ENCODE measurements at places on chromosomes 3 and 15.

DNA sequence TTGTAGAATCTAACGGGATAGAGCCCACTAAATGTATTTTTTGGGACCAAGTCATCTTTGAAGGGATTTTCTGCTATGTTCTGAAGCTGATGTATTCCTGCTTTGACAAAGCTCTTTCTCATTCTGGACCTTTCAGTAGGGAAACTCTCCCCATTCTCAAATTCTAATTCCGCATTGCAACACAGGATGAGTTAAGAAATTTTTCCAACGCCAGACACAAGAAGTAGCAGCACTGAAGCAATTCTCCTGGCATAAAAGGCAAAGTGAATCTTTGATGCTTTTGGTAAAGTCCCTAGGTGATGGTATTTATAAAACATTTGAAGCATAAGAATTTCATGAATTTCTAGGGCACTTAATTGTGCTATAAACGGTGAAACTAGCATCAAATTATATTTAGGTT is 76.8 kb downstream of the ZPLD1 start:
- DNase-seq = no peak

DNA sequence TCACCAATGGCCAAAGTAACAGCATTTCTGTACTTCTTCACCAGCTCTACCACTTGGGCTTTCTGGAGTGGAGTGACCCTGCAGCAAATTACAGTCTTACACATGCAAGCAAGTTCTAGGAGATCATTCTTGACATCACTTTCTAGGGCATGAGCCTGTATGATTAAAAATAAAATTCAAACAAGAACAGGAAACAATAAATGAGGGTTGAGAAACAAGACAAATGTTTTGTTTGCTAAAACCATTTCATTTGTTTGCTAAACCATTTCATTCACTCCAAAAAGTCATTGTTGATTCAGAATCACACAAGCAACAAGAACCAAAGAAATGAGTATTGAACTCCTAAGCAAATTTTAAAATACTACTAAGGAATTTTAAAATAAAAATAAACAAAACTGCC is 220.9 kb downstream of the ATP8B4 start:
- DNase-seq = no peak

GRCh38 chr3:73580343-73580742 is 44.4 kb downstream of the PDZRN3 start:
- peak; percentile 93 for DNase-seq

- peak; percentile 57 for DNase-seq
These were observed 92.7 kb upstream of the OCA2 start for GRCh38 chr15:28191832-28192231.

- DNase-seq = no peak
These were observed 608.6 kb upstream of the BCHE start for GRCh38 chr3:166445865-166446264.

DNA sequence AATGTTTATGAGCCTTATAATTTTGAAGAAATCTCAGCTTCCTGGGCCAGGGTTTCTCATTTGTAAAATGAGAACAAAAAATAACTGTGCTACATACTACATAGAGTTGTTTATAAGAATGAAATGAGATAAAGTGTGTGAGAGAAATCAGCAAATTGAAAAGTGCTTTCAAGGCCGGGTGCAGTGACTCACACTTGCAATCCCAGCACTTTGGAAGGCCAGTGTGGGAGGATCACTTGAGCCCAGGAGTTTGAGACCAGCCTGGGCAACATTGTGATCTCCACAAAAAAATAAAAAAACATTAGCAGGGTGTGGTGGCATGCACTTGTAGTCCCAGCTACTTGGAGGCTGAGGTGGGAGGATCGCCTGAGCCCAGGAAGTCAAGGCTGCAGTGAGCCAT is 22.4 kb downstream of the FOXB1 start:
- no peak for DNase-seq

- DNase-seq = no peak
These were observed 41.1 kb downstream of the NGRN start for GRCh38 chr15:90306560-90306959.

DNA sequence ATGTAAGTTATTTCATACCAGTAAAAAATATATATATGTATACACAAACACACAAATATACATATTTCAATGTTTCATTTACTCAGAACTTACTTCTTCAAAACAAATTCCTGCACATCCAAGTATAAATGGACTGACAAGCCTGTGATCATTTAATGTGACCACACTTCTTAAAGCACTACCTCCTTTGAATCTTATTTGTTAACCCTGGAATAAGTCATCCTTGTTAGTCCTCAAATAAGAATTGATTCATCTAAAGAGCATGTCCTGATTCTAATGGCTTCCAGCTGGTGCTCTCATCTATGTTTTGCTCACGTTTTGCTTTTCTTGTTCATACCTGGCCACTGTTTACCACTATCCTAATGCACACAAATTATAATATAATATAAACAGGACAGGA is 103.9 kb upstream of the UBP1 start:
- DNase-seq = no peak

- DNase-seq = no peak
These were observed 1.6 kb upstream of the DNAH12 start for GRCh38 chr3:57545636-57546268.

- DNase-seq = no peak
These were observed 21.0 kb upstream of the EID1 start for GRCh38 chr15:48856942-48857341.

DNA sequence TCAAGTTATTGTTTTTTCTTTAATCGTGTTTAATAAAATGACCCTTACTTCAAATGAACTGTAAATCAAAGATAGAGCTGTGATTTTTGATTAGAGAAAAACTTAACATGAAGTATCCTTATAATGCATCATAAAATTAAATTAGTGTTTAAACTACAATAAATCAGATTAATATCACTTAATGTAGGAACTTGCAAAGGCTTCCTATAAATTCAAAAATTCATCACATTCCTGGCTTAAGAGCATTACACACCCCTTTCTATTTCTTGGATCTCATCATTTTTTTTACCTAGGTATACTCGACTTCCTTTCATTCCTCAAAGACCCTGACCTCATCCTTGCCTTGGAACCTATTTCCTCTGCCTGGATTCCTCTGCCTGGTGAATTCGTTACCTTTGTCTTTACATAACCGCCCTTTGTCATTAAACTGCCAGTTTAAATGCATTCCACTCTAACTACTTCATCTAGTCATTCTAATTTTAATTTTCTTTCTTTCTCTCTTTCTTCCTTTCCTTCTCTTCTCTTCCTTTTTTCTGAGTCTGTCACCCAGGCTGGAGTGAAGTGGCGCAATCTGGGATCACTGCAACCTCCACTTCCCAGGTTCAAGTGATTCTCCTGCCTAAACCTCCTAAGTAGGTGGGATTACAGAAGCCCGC is 1244.5 kb downstream of the OTOL1 start:
- DNase-seq = no peak

DNA sequence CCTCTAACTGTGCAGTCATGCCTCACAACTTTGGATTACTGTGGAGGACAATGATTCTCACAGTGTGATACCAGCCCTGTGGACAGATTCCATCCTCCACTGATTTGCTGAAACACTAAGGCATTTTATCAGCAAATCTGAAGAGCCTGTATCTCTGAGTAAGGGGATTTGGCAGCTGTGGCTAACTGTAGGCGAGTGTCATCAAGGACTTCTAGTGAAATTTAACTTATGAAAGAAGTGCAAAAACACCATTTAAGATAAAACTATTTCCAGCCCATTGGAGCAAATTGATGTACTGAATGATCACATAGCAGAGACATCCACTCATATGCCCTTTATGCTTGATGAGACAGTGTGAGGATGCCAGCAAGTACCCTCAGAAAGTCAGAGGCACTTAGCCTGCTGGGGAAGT is 13.9 kb upstream of the TMPRSS7 start:
- no peak for DNase-seq

DNA sequence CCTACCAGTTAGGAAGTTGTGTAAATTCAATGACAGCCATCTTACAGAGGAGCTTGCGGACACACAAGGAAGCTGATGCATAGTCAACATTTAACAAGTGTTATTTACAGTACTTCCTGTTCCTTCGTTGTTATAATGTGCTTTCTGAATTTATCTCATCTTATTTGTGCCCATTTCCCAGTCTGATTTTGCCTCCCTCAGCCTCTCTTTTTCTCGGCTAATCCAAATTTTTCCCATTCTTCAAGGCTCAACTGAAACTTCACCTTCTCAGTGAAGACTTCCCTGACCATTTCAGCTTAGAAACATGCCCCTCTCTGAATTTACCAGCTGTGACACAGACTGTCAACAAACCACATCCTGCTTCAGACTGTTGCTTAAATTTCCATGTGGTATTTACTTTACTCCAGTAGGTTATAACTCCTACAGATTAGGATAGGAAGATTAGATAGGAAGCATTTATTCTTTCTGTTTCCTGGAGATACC is 55.7 kb upstream of the CP start:
- no peak for DNase-seq

DNA sequence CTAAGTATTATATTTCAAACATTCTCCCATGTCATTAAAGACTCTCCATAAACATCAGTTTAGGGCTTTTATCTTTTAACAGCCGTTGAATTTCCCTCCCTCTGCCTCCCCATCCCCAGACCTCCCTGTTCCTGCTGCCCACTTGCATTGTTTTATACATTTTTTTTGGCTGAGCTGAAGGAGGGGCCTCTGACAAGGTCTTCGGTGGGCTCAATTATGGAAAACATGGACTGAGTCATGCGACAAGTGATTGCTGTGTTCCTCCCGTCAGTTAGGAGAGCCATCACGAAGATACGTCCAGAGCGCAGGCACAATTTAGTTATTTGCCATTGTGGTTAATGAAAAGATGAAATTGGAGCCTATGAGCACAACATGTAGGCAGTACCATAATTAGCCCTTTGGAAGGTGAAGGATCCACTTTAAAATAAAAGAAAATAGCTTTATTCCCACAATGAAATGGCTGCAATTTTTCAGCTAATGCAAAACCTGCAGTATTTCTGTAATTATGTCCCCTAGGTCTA is 12.0 kb upstream of the NMNAT3 start:
- DNase-seq = no peak

GRCh38 chr3:186930641-186931531 is 560 bp downstream of the ST6GAL1 start:
- peak; percentile 17 for DNase-seq

- DNase-seq = no peak
These were observed 490.7 kb downstream of the RBMS3 start for GRCh38 chr3:29771602-29772001.

- no peak for DNase-seq
These were observed 218.0 kb downstream of the ZNF385D start for GRCh38 chr3:21533002-21533401.

- no peak for DNase-seq
These were observed 19.9 kb upstream of the APEH start for GRCh38 chr3:49654176-49654825.

DNA sequence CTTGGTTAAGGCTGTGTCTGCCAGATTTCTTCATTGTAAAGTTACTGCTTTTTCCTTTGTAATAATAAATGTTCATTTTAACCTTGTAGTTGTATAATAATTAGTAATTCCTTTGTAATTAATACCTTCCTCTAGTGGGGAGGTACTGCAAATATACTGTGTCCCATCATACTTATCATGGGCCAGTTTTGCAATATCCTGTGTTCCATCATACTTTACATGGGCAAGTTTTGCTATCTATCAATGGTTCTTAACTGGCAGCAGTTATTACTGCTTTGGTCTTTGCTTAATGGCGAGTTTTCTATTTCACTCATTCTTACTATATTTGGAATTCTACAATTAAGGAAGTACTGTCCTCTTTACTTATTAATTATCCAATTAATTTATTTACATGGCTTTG is 10.6 kb downstream of the ATP2C1 start:
- DNase-seq = no peak

DNA sequence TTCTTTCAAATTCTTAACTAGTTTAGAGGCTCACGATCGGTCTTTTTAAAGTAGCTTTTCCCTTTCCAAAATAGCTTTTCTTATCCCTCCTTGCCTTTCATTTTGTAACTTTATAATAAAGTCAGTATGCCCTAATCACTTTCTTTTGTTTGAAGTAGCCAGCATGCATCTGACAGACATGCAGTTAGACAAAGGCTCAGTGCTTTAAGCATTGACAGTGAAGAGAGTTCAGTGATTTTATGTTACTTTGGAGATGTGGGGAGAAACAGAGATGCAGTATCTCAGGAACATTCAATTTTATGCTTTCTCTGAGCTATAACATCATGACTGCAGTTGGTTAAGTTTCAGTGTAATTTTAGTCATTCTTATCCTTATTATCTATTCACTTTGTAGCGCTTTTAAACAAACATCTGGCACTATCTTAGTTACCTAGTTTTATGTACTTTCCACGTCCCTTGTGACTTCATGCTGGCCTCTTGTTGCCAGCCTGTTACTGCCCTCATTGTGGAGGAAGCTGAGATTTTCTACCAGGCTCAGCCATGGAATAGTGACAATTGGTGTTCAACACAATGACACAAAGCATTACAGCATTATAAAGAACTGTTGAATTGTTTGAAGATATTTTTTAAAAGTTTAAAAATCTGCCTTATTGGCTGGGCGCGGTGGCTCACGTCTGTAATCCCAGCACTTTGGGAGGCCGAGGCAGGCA is 90.3 kb downstream of the AKAP13 start:
- DNase-seq = no peak

DNA sequence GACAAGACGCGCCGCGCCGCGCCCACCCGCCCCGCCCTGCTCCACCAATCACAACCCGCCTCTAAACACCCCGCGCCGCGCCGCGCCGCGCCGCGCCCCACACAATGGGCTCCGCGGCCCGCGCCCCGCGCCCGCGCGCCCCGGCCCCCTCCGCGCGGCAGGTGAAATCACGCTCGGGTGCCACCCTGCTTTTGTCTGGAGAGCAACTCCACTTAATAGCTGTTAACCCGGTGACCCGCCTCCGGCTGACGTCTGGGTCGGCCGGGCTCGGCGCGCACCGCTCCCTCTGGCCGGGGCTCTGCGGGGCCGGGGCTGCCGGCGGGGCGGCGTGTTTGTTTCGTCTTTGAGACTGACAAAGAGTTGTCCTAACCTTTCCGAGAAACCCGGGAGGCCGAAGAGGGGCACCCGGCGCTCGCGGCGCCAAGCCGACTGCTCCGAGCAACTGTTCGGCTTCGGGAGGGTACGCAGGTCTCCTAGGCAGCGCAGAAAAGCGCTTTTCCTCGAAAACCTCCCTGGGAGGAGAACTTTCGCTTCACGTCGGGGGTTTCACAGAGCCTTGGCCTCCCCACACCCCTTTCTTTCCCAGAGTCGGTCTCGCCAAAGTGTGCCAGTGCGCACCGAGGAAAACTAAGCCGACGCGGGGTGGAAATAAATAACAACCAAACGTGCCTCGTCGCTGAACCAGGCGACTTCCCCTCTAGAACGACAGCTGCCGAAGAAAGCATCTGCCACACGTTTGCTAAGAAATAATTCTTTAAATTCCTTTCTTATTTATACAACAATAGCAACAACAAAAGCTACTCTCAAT is 518.4 kb downstream of the FOXP1 start:
- no peak for DNase-seq

- DNase-seq = no peak
These were observed 47.8 kb upstream of the ZBTB38 start for GRCh38 chr3:141320399-141321108.

GRCh38 chr15:73330206-73331051 is 38.3 kb downstream of the HCN4 start:
- no peak for DNase-seq

GRCh38 chr3:142210608-142211007 is 14.8 kb downstream of the GK5 start:
- no peak for DNase-seq

All from muscle of back (tissue), 13 donors.